ENCODE measurements at places on chromosomes 3 and 15. TPM values are rescaled to one million over a fixed set of nuclear protein-coding genes. Genes with fewer than 3 reads are reported as not detected.

TRH gene
- total RNA-seq: not detected

- DNase-seq: no peak
These were observed 185.6 kb upstream of the MBNL1 start for GRCh38 chr3:152083135-152083534.

GRCh38 chr15:42730135-42730534, 6.8 kb downstream of the CDAN1 start:
- DNase-seq: no peak

- DNase-seq: no peak
These were observed 264.8 kb downstream of the ROBO2 start for GRCh38 chr3:77304700-77305021.

DNA sequence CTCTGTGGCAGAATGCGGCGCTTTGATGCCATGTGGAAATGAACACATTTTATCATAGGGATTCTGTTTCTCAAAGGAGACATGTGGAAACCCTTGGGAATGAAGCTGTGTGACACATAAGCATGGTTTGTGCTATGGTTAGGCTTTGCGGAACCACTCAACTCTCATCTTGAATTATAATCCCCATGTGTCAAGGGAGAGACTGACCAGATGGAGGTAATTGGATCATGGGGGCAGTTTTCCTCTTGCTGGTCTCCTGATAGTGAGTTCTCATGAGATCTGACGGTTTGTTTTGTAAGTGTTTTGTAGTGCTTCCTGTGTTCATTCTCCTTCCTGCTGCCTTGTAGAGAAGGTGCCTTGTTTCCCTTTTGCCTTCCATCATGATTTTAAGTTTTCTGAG, 1109.2 kb upstream of the ALCAM start:
- no peak for DNase-seq

DNA sequence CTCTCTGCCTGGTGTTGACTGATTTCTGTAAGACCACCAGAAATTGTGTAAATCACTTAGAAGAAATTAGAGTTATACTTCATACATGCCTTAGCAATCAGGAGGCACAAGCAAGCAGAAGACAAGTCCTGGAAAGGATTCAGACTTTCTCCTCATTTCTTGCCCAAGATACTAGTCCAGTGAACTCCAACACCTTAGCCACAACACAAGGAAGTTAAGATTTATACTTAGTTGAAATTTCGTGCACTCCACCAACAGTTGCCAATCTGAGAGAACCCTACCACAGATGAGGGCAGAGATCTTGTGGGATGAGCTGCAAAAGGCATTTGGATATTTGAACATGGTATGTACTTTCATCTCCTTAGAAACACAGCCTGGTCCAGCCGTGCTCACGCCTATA, 2.3 kb downstream of the P3H2 start:
- no peak for DNase-seq

DNA sequence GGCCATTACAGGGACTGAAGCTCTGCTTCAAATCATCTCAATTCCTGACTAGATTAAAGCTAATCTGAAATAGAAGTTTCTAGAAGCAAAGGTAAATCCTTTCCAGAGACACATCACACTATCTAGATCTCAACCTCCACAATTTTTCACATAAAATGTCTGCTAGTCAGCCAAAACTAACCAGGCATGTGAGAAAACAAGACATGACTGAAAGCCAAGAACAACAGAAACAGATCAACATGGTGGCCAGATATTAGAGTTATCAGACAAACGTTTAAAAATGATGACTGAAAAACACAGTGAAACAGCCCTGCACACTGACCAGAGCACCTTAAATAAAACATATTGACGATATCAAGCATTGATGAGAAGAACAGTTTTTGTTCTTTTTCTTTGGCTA, 59.1 kb downstream of the SUMF1 start:
- DNase-seq: no peak

DNA sequence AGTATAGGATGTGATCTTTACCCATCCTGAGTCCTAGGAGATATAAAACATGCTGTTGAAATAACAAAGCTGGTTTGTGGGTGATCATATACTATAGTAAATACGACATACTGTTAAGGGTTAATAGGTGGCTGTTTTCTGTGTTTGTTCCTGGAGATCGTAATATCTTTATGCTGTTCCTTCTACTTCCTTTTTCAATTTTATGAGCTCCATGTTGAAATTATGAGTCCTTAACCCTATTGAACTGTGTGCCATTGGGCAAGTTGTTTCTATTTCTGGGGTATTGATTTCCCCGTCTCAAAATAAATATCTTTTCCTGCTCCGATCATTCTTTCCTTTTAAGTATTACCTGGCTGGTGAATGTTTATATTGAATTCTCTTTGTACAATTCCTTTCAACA, 115.1 kb downstream of the LPP start:
- no peak for DNase-seq

LRRC3B gene
- not detected for total RNA-seq

Data from Panc1 (cell line).